ENCODE measurements at places on chromosomes 4 and X.

DNA sequence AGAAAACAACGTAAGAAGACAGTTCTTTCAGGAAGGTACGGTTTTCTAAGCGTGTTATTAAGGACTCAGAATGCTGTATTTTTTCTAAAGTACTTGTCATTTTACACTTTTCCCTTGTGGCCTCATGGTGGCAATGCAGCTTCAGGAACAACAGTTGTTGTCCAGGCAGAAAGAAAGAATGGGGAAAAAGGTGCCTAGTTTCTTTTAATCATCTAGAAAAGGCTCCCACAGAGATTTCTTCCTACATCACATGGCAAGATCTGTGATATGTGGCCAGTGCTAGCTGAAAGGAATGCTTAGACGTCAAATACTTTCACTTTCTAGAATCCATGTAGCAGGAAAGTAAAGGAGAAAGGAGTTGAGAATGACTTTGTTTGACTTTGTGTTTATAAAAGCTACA, 49.0 kb upstream of the TRAM1L1 start:
- DNase-seq, result peak; percentile 52

GRCh38 chr4:3784454-3785291, 18.5 kb downstream of the ADRA2C start:
- no peak for DNase-seq

DNA sequence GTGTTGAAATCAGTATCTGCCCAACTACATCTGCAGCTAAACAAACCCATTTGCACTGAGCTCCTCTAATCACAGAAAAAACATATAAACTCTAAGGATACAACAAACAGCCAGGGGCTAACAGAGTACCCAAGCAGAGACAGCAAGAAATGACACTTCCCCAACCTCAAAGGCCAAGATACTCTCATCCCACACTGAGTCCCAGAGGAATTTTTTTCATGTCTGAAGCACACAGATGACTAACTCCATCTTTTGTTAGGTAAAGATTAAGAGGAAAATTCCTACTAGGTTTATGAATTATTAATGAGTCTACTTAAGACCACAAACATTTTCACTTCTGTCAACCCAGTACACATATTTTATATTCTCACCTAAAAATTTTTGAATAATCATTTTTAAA, 31.6 kb downstream of the SEPSECS start:
- DNase-seq, result no peak

DNA sequence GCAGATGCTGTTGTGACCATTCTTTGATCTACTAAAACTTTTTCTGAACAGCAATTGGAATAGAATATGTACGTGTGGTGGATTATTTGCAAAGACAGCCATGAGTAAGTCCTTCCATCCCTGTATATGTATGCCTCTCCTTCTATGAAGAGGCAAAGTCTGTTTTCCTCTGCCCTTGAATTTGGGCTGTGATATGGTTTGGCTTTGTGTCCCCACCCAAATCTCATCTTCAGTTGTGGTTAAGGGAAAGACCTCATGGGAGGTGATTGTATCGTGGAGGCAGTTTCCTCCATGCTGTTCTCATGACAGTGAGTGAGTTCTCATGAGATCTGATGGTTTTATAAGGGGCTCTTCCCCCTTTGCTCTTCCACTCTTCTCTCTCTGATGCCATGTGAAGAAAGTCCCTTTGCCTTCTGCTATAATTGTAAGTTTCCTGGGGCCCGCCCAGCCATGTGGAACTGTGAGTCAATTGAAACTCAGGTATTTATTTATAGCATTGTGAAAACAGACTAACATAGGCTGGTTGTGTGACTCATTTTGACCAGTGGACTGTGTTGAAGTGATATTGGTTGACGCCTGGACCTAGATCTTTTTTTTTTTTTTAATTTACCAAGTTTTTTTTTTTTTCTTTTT, 108.3 kb upstream of the CAMK2D start:
- no peak for DNase-seq

GRCh38 chrX:40179283-40179682, 81.5 kb upstream of the BCOR start:
- no peak for DNase-seq

- peak; percentile 21 for DNase-seq
These were observed 847 bp downstream of the PI4K2B start for GRCh38 chr4:25234390-25235370.

GRCh38 chrX:14903891-14904290, 30.7 kb downstream of the MOSPD2 start:
- no peak for DNase-seq

DNA sequence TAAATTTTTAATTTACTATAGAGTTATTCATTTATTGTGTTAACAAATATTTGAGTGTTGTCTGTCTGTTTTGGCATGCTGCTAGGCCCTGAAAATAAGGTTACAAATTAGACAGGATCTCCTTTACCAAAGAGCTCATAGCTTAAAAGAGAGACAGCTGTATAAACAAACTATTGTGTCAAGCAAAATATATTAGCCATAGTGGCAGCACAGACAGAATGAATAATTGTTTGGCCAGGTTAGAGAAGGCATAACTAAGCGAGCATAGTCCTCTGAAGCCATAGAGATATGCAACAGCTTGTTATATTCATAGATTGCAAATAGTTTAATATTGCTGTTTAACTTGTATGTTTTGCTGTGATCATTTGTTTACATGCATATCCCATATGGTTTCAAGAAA, 66.7 kb upstream of the NDUFC1 start:
- DNase-seq, result no peak

DNA sequence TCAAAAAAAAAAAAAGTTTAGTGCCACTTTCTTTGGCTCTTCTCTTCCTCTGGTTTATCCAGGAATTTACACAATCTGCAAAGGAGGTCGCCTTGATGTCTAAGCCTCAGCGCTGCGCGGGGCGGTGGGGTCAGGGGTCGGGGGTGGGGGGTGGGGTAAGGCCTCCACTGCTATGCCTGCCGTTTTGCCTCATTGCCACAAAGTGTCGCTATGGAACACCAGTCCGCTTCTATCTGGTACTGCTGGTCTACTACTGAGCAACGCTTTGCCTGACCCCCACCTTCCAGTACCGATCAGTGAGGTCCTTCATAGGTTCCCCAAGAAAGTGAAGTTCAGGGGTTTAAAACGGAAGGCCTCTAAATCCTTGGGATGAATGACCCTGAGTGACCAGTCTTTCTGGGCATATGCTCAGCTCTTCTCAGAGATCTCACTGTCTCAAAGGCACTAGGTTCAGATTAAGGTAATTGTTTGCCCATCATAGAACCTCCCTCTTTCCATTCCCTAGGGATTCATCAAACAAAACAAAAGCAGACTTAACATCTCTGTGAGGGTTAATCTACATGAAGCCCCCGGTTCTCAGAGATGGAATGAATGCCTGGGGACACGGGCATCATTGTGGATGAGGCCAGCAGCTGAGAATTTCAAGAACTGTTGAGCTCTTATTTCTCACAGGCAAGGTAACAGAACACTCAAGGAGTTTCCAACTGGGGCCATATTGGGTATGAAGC, 16.9 kb upstream of the TSR2 start:
- DNase-seq, result no peak

DNA sequence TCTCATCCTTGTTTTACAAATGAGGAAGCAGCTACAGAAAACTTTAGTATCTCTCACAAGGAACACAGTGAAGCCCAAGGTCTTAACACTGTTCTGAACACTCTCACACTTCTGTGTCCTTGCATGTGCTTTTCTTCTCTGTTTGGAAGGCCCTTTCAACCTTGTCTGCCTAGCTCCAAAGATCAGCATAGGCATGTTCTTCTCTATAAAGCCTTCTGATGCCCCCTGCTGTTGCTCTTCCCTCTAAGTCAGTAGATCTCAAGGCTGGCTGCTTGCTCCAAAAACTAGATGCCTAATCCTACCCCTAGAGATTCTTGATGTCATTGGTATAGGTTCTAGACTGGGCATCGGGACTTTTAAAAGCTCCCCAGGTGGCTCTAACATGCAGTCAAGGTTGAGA, 5.9 kb downstream of the APOO start:
- no peak for DNase-seq

DNA sequence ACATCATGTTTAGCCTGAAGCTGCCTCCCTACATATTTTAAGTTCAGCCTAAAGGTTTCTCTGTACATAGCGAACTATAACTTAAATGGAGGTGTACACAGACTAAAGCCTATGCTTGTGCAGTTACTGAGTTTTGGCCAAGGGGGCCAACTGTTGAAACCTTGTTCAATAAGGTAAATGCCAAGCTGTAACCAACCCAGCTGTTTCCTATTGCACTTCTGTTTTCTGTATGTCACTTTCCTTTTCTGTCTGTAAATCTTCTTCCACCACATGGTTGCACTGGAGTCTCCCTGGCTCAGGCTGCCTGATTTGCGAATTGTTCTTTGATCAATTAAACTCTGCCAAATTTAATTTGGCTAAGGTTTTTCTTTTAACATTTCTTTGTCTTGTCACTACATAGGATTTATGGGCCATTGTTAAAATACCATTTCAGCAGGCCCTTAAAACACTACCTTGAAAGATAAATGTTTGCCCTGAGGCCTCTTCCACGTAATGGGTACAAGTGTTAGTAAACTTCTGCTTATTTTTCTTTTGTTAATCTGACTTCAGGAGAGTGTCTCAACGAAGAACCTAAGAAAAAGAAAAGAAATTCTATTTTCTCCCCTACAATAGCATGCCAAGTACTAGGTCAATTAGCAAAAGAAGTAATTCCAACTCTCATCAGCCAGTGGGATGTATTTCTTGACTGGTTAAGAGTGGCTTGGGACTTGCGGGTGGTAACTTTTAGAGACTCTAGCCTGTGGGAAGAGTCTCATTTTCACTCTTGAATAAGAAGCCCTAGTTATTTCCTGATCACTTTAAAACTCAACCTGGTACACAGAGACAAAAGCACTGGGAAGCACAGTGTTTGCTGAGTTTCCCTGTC, 45.7 kb upstream of the PRSS12 start:
- no peak for DNase-seq

DNA sequence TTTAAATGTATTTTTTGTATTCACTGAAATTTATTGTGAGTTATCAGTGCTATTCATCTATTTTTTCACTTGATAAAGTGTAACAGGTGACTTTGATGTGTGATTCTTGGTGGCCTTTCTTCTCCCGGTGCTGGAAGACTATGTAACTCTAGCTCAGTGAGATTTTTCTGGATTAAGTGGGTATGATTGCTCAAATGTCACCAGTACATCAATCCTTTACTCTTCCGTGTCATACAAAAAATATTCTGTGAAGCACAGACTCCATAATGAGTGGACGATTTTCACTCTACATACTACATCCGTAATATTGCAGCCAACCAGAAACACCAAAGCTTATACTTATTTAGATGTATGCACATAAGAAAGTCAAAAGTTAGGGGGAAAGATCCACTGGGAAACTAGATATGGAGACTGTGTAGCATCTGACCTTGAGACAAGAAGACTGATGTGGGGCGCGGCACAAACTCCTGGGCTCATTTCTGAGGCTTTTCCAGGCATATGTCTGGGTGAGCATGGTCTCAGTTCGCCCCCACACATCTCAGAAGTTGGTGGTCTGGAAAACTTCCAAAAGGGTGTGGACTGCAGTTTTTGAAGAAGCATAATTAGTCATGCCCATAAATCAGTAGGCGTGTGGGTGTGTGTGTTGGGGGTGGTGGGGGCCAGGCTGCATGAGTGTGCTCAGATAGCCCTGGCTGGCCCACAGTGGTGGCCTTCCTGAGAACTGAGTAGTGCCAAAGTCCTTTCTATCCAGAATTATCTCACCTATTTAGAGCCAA, 53.9 kb upstream of the TENM3 start:
- DNase-seq, result no peak

DNA sequence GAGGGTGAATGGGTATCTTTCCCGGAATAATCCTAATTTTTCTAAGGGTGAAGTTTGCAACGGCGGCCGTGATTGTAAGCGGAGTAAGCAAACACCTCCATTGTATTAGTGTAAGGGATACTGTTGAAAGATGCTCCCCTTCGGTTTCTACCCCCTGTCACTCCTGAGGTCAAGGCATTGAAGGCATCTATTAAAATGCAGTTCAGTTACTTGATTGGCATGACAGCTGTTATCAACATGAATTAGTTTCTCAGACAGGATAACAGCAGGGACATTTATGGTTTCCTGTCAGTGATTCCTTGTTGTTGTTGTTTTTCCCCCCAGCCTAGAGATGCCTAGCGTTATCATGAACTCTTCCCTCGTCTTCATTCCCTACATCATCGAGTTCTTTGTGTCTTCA, 552 bp downstream of the SLC25A14 start:
- DNase-seq, result no peak

DNA sequence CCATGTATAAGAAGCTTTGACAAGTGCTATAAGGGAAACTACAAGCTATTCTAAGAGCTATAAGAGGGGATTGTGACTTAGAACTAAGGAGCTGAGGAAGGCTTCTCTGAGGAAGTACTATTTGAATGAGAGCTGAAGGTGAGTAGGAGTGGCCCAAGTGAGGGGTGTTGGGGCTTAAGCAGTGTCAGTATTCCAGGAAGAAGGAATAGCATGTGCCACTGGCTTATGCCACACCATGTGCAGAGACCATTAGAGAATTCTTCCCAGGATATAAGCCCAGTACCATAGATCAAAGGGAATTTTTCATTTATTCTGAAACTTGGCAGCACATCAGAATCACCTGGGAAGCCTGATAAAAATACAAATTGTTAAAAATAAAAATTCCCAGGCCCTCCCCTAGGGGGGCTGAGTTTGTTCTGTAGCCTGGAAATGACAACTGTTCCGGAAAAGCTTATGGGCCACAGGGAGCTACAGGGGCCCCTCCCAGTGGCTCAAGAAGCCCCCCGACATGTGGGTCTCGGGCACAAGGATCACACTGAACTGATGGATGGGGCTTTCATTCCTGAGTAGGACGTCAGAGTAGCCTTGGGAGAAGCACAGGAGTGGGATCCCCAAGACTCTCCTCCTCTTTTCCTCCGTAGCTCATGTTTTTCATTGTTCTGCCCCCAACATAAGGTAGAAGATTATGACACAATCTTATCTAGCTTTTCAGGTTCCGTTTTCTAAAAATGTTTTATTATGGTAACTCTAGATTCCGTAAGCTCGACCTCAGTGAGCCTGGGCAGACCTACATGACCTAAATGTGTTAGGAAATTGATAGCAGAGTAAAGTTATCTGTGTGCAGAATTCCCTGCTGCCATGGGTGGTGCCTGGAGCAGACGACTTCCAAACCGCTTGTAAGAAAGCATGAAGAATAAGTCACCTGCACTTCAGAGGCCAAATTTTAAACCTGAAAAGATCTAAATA, 119.3 kb downstream of the AFF1 start:
- DNase-seq, result no peak

- no peak for DNase-seq
These were observed 404.5 kb downstream of the GBA3 start for GRCh38 chr4:23097251-23097650.

GRCh38 chr4:119113033-119113655, 22.5 kb upstream of the MYOZ2 start:
- DNase-seq, result no peak

- DNase-seq, result no peak
These were observed 601 bp upstream of the TCEANC start for GRCh38 chrX:13652287-13652793.

- no peak for DNase-seq
These were observed 78.5 kb upstream of the NAF1 start for GRCh38 chr4:163245044-163245728.

- no peak for DNase-seq
These were observed 64.3 kb upstream of the NR0B1 start for GRCh38 chrX:30373479-30373878.

GRCh38 chr4:43041632-43042031, 149.1 kb downstream of the GRXCR1 start:
- no peak for DNase-seq

GRCh38 chr4:153780221-153780620, 8.7 kb downstream of the SFRP2 start:
- no peak for DNase-seq

Data from posterior cingulate gyrus (tissue), 11 donors.